CMK (cell line): ENCODE measurements at places on chromosomes 2 and 18.

- no peak for DNase-seq
Measured at GRCh38 chr2:122055521-122055931, 300.1 kb downstream of the TSN start.

GRCh38 chr2:100228415-100228814 is 86.0 kb upstream of the AFF3 start:
- no peak for DNase-seq

GRCh38 chr2:20618468-20618885 is 32.4 kb downstream of the HS1BP3 start:
- no peak for DNase-seq

DNA sequence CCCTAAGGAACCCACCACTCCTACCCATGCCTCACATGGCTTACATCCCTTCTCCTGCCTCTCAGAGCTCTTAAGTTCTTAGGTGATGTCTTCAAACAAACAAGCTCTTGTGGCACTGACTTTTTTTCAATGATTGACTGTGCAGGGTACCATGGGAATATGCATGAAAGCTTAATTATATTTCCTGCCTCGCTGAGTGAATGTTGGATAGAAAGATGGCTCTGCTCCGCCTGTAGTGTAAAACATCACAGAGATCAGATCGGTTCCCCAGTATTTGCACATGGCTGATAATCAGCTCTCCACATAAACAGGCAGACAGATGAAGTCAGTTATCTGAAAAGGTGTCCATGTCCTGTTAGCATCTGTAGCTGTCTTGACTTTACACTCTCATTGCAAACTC is 820.8 kb downstream of the TDRD15 start:
- DNase-seq: no peak

GRCh38 chr2:174573621-174574081 is 24.0 kb downstream of the WIPF1 start:
- DNase-seq: no peak

DNA sequence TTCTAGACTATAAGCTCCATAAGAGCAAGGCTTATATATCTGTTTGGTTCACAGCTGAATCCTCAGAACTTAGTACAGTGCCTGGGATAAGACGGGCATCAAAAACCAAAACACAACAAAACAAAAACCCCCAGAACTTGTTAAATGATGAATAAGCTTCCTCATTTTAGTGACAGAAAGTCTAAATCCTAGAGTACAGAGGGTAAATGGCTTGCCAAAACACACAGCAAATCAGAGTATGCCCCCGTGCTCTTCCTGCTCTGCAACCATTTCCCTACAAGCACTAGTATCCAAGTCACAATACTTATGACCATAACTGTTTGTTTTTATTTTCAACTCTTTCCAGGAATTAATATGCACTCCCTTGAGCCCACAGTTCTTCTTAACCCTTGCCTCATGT is 10.1 kb downstream of the ZNF521 start:
- DNase-seq: no peak
